Activated naive CD8-positive, alpha-beta T cell treated with anti-CD3 and anti-CD28 coated beads for 36 hours (primary cell): ENCODE measurements at places on chromosomes 2 and 18. TPM values are rescaled to one million over a fixed set of nuclear protein-coding genes. Genes with fewer than 3 reads are reported as not detected.

- H3K27ac ChIP-seq: no peak overlapping the region
- no peak overlapping the region for H3K4me3 ChIP-seq
- no peak for DNase-seq
- H3K27me3 ChIP-seq: no peaks in the 10 kb centered on the region
- no peaks in the 10 kb centered on the region for H3K4me1 ChIP-seq
Observed at GRCh38 chr2:25088817-25089516, 47.1 kb downstream of the EFR3B start.

DNA sequence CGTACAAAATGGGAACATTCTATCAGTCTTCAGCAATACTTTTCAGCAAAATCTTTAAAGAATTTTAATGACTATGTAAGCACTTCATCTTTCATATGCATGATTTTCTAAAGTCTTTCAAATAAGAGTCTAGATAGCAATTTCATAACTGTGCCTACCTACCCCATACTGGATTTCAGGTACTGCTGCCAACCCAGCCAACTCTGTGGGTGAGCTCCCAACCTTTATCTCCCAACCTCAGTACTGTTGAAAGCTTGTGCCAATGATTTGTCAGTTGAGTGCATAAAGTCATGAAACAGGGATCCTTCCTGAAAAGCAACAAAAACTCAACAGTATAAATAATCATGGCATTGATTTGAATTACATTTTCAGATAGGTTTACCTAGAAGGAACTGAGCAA is 296.9 kb downstream of the PID1 start:
- no peak for DNase-seq
- no peak overlapping the region for H3K27ac ChIP-seq
- no peaks in the 10 kb centered on the region for H3K36me3 ChIP-seq
- H3K27me3 ChIP-seq: no peaks in the 10 kb centered on the region
- H3K4me1 ChIP-seq: no peaks in the 10 kb centered on the region

- no peaks in the 10 kb centered on the region for H3K36me3 ChIP-seq
- DNase-seq: no peak
- H3K27ac ChIP-seq: no peak overlapping the region
- peaks cover 2% of the 10 kb centered on the region for H3K4me1 ChIP-seq
Observed at GRCh38 chr2:152594792-152595191, 122.5 kb downstream of the PRPF40A start.

DNA sequence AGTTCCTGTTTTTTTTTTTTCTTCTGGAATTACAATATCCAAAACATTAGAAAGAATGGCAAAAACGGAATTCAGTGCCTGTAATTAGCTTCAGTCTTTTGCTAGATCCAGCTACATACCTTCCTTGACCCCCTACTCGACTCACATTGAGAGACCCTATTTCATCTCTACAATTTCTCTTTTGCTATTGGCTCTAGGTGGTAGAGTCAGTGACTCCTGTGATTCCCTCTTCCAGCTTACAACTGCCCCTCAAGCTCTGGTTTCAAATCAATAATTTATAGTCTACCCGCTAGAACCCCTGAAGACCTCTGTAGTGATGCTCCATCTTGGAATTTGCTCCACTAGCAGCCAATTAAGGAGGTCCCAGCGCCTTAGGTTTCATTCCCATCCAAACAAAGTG is 125.8 kb downstream of the TMEFF2 start:
- H3K36me3 ChIP-seq: no peaks in the 10 kb centered on the region
- H3K27me3 ChIP-seq: no peaks in the 10 kb centered on the region
- H3K27ac ChIP-seq: no peak overlapping the region
- no peak overlapping the region for H3K4me3 ChIP-seq
- no peak for DNase-seq

PAPOLG gene
- 12.5 TPM for total RNA-seq

- no peaks in the 10 kb centered on the region for H3K27me3 ChIP-seq
- no peak overlapping the region for H3K27ac ChIP-seq
- no peak for DNase-seq
- H3K4me1 ChIP-seq: peaks cover 32% of the 10 kb centered on the region
- H3K36me3 ChIP-seq: peaks cover 6% of the 10 kb centered on the region
Observed at GRCh38 chr2:48444404-48444803, 85.5 kb upstream of the STON1 start.

DNA sequence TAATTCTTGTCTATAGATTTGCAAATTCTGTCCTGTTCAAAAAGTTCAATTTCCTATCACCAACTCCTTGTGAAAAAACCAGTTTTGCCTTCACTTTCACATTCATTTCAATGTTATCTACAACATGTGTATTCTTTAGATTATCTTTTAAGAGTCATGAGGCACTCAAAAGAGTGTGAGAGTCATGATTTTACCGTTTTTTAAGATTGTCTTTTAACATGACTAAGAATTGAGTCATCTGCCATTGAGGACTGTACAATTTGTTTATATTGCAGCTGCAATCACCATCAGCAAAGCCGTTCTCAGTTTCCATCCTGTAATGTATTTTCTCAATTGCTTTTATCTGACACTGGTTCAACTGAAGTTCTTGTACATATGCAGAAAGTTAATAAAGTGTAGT is 275.8 kb downstream of the LNPK start:
- no peak for DNase-seq
- no peak overlapping the region for H3K27ac ChIP-seq
- H3K4me3 ChIP-seq: no peak overlapping the region
- H3K27me3 ChIP-seq: peaks cover 6% of the 10 kb centered on the region
- H3K36me3 ChIP-seq: no peaks in the 10 kb centered on the region

FOXI3 gene
- total RNA-seq: not detected

DNA sequence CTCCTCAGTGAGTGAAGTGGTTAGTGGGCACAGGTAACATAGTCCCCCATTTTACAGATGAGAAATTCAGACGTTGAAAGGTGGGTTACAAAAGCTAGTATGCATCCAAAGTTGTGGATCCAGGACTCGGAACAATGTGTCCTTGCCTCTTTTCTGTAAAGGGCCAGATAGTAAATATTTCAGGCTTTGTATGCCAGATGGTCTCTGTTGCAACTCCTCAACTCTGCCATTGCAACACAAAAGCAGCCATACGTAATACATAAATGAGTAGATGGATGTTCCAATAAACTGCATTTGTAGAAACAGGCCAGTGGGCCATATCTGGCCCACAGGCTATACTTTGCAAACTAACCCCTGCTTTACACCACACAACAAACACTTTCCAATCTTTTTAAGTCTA is 166.6 kb upstream of the PKDCC start:
- DNase-seq: no peak
- H3K4me1 ChIP-seq: no peaks in the 10 kb centered on the region
- H3K36me3 ChIP-seq: no peaks in the 10 kb centered on the region

- no peak overlapping the region for H3K4me3 ChIP-seq
- H3K4me1 ChIP-seq: peaks cover 23% of the 10 kb centered on the region
- no peak for DNase-seq
- H3K27ac ChIP-seq: no peak overlapping the region
- peaks cover 39% of the 10 kb centered on the region for H3K27me3 ChIP-seq
- no peaks in the 10 kb centered on the region for H3K36me3 ChIP-seq
Observed at GRCh38 chr18:9969247-9969646, 55.4 kb downstream of the VAPA start.

DNA sequence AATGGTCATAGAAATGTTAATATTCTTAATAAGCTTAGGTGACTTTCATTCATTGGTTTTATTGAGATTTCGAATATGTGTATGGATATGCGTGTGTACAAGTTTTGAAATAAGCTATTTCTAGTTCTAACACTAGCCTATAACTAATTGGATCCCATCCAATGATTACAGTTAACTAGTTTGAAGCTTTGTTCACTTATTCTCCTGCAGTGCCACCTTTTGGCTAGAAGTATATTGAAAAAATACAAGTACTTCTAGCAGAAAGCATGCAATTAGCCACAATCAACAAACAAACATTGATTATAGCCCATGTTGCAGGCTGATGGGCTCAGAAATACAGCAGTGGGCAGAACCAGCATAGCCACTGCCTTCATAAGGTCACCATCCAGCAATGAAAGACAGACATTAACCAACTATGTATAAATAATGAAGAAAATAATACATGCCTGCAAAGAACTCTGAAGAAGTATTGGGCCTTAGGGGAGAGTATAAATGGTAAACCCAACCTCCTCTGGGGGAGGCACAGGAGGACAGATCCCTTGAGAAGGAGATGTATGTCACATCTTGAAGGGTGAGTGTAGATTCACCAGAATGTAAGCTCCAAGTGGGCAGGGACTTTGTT is 5.1 kb upstream of the PIEZO2 start:
- H3K4me1 ChIP-seq: no peaks in the 10 kb centered on the region
- H3K4me3 ChIP-seq: no peak overlapping the region
- DNase-seq: no peak
- H3K27me3 ChIP-seq: peaks cover 37% of the 10 kb centered on the region
- H3K27ac ChIP-seq: no peak overlapping the region

GRCh38 chr2:108587621-108588020 is 53.4 kb downstream of the LIMS1 start:
- H3K4me3 ChIP-seq: no peak overlapping the region
- DNase-seq: no peak
- H3K4me1 ChIP-seq: peaks cover 34% of the 10 kb centered on the region
- no peaks in the 10 kb centered on the region for H3K36me3 ChIP-seq
- no peaks in the 10 kb centered on the region for H3K27me3 ChIP-seq

- H3K4me3 ChIP-seq: no peak overlapping the region
- peaks cover 1% of the 10 kb centered on the region for H3K27me3 ChIP-seq
- H3K4me1 ChIP-seq: no peaks in the 10 kb centered on the region
- no peak overlapping the region for H3K27ac ChIP-seq
- H3K36me3 ChIP-seq: no peaks in the 10 kb centered on the region
Observed at GRCh38 chr2:212595036-212595654, 56.5 kb upstream of the ERBB4 start.

GRCh38 chr18:49618742-49619681 is 57.2 kb downstream of the LIPG start:
- no peaks in the 10 kb centered on the region for H3K4me1 ChIP-seq
- H3K36me3 ChIP-seq: no peaks in the 10 kb centered on the region
- H3K4me3 ChIP-seq: no peak overlapping the region
- H3K27ac ChIP-seq: no peak overlapping the region

DNA sequence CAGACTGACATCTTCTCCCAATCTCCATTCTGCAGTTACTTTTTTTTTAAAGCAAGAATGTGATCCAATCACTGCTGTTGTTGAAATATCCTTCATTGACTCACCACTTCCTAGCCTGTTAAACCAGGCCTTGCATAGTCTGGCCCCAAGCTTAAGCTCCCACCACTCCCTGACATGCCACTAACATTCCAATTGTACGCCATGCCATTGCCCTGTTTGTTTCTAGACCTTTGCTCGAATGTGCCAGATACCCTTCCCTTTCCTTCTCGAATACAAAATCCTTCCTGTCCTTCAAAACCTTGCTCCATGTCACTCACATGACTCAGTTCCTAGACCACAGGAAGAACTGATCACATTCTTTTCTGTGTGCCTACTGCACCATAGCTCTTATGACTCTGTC is 224.2 kb downstream of the CYRIA start:
- H3K27me3 ChIP-seq: peaks cover 18% of the 10 kb centered on the region
- H3K36me3 ChIP-seq: no peaks in the 10 kb centered on the region
- no peak for DNase-seq
- H3K4me3 ChIP-seq: no peak overlapping the region

GRCh38 chr2:196276421-196276820 is 105.0 kb upstream of the STK17B start:
- peaks cover 52% of the 10 kb centered on the region for H3K4me1 ChIP-seq
- peaks cover 7% of the 10 kb centered on the region for H3K36me3 ChIP-seq
- H3K27me3 ChIP-seq: no peaks in the 10 kb centered on the region
- peak overlapping the region; percentile 45 for H3K4me3 ChIP-seq

- no peak for DNase-seq
- peaks cover 74% of the 10 kb centered on the region for H3K4me1 ChIP-seq
- peak overlapping the region; percentile 25 for H3K27ac ChIP-seq
- H3K4me3 ChIP-seq: no peak overlapping the region
- H3K27me3 ChIP-seq: no peaks in the 10 kb centered on the region
Observed at GRCh38 chr2:97722227-97722626, 8.9 kb downstream of the ZAP70 start.

GRCh38 chr18:76364282-76365259 is 130.5 kb downstream of the ZNF516 start:
- peaks cover 32% of the 10 kb centered on the region for H3K4me1 ChIP-seq
- H3K4me3 ChIP-seq: no peak overlapping the region
- no peaks in the 10 kb centered on the region for H3K27me3 ChIP-seq
- H3K27ac ChIP-seq: peak overlapping the region; percentile 67
- DNase-seq: no peak

DNA sequence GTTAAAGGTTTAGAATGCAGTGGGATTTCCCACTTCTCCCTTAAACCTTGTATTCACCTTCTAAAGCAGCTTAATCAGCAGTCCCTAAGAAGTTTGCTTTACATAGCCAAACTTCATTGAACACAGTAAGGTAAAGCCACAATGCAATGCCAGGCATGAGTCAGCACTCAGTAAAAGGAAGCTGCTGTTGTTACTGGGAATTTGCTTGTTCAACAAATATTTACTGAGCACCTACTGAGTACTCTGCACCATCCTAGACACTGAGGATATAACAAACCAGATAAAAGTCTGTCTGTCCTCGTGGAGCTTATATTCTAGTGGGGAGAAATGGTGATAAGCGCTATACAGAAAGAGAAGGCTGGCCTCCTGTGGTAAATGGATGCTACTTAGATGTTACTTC is 162.7 kb downstream of the PKP4 start:
- H3K27ac ChIP-seq: no peak overlapping the region
- H3K4me3 ChIP-seq: no peak overlapping the region
- H3K36me3 ChIP-seq: peaks cover 15% of the 10 kb centered on the region
- no peak for DNase-seq

SPATS2L gene
- total RNA-seq: 8.1 TPM

GPR75 gene
- total RNA-seq: 1.4 TPM

SEMA4F gene
- 3.9 TPM for total RNA-seq

- no peaks in the 10 kb centered on the region for H3K27me3 ChIP-seq
- H3K4me1 ChIP-seq: peaks cover 67% of the 10 kb centered on the region
- H3K27ac ChIP-seq: peak overlapping the region; percentile 85
- H3K36me3 ChIP-seq: peaks cover 51% of the 10 kb centered on the region
Observed at GRCh38 chr18:79681484-79682387, 2.1 kb downstream of the CTDP1 start.

NAT8 gene
- not detected for total RNA-seq

DNA sequence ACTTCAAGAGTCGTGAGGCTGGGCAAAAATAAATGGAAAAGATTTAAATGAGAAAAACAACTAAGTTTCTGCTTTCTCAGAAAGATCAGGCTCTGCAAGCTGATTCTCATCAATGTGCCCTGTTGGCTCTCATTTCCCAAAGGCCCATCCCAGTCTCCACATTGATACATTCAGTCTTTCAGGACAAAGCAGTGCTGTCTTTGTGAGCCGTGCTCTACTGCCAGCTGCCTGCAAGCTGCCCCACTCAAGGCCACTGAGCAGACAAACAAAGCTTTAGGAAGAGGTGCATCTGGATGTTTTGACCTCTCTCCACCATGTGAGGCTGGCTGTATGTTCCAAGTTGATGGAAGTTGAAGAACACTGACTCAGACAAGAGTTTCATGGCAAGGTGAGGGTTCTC is 48.8 kb downstream of the FSHR start:
- no peaks in the 10 kb centered on the region for H3K4me1 ChIP-seq
- no peak overlapping the region for H3K4me3 ChIP-seq
- no peak for DNase-seq
- no peaks in the 10 kb centered on the region for H3K27me3 ChIP-seq
- no peak overlapping the region for H3K27ac ChIP-seq
